Stimulated activated CD4-positive, alpha-beta T cell treated with anti-CD3 and anti-CD28 coated beads, Interleukin-4, amount 100 ng/mL, for 48 hours (primary cell): ENCODE measurements at places on chromosomes 16 and 17.

DNA sequence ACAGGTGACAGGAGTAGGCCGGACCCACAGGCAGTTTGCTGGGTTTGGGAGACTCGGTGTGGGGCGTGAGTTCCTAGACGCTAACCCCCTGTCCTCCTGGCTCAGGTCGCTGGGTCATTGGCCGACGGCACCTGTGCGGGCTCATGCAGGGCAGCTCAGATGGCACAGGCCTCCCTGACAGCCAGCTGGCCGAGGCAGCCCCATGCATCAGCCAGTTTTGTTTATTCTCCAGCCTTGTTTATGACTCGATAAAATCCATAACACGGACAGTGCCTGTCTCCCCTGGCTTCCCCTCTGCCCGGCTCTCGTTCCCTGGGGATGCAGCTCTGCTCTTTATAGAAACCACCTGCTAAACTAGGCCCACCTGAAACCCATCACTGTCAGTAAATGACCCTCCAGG, 46.0 kb downstream of the SDK2 start:
- DNase-seq, result no peak

- DNase-seq, result no peak
Observed at GRCh38 chr16:280991-281659, 734 bp downstream of the ARHGDIG start.

DNA sequence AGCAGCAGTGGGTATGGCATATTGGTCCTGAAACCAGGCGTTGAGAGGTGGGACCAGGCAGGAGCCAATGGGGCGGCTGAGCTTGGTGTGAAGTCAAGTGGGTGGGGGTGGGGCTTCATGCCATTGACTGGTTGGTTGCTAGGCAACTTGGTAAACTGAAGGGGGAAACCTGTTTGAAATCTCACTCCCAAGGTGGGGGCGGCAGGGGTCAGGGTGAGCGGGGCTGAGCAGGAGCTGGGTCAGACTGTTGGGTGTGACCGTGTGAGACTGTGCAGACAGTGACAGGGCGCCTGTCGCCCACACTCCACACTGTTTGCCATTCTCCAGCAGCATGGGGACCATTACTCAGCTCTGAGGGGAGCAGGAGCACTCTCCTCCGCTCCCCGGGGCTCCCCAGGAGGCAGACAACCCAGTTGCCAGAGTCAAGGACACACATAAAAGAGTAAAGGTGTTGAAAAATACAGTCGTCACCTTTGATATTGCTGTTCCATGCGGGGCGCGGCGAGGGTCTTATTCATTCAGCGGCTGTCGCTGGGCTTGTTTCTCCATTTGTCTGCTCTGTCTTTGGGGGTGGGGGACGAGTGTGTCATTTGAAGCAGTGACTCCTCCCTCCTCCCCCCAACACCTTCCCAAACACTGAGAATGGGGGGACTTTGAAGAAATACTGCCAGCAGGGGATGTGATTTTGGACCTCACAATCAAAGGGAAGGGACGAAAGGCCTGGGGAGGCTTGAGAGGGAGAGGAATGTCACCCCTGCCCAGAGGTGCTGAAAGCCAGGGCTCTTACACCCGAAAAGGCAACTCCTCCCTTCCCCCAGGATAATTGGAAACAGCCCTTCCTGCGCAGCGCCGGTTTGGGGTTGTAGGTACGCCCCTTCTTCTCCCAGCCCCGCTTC, 1.2 kb upstream of the EFNB3 start:
- DNase-seq, result no peak

GRCh38 chr16:56113223-56113622, 78.1 kb upstream of the GNAO1 start:
- DNase-seq, result no peak
